ENCODE measurements at places on chromosomes 7 and 10. TPM values are rescaled to one million over a fixed set of nuclear protein-coding genes. Genes with fewer than 3 reads are reported as not detected.

GRCh38 chr10:31072451-31072850 lies 40.8 kb upstream of the ZNF438 start:
- H3K27me3 ChIP-seq: no peaks in the 10 kb centered on the region
- no peak overlapping the region for H3K27ac ChIP-seq
- H3K4me3 ChIP-seq: no peak overlapping the region
- no peak for DNase-seq
- no peaks in the 10 kb centered on the region for H3K4me1 ChIP-seq

GRCh38 chr7:45295222-45295621 lies 137.6 kb downstream of the RAMP3 start:
- H3K4me1 ChIP-seq: no peaks in the 10 kb centered on the region
- H3K36me3 ChIP-seq: no peaks in the 10 kb centered on the region
- no peak for DNase-seq
- H3K27me3 ChIP-seq: no peaks in the 10 kb centered on the region
- H3K4me3 ChIP-seq: no peak overlapping the region

- no peak overlapping the region for H3K4me3 ChIP-seq
- no peak overlapping the region for H3K27ac ChIP-seq
Observed at GRCh38 chr10:71504570-71504969, 107.8 kb downstream of the CDH23 start.

DNA sequence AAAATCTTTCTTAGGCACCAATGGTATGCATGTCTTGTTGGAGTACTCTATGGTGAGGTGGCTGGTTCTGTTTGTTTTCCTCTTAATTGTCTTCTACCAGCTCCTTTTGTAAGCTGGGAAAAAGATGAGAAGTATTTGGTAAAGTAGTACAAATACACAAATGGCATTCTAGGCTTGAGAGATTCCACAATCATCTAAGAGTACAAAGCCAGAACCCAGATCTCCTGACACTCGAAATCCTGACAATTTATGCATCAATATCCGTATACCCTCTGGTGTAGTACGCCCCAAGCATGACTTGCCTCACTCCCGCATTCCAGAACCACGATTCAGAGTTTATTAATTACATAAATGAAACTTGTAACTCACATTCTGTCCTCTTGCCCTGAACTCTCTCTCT lies 43.5 kb downstream of the CDCA7L start:
- H3K4me3 ChIP-seq: no peak overlapping the region
- H3K4me1 ChIP-seq: peaks cover 16% of the 10 kb centered on the region
- no peak for DNase-seq
- peaks cover 70% of the 10 kb centered on the region for H3K36me3 ChIP-seq

GRCh38 chr7:82109288-82109687 lies 334.3 kb downstream of the CACNA2D1 start:
- H3K27me3 ChIP-seq: no peaks in the 10 kb centered on the region
- no peak overlapping the region for H3K27ac ChIP-seq

GRCh38 chr10:3865565-3865964 lies 80.6 kb upstream of the KLF6 start:
- no peaks in the 10 kb centered on the region for H3K27me3 ChIP-seq
- H3K27ac ChIP-seq: no peak overlapping the region
- DNase-seq: no peak
- H3K4me3 ChIP-seq: no peak overlapping the region

GRCh38 chr7:105330526-105330925 lies 58.2 kb downstream of the SRPK2 start:
- no peaks in the 10 kb centered on the region for H3K27me3 ChIP-seq
- no peak for DNase-seq
- H3K4me3 ChIP-seq: no peak overlapping the region

- no peak overlapping the region for H3K4me3 ChIP-seq
- H3K27ac ChIP-seq: no peak overlapping the region
- H3K36me3 ChIP-seq: no peaks in the 10 kb centered on the region
- H3K27me3 ChIP-seq: no peaks in the 10 kb centered on the region
Observed at GRCh38 chr7:4274286-4274685, 407.8 kb upstream of the FOXK1 start.

- H3K27me3 ChIP-seq: no peaks in the 10 kb centered on the region
- peak overlapping the region; percentile 85 for H3K27ac ChIP-seq
- peaks cover 25% of the 10 kb centered on the region for H3K36me3 ChIP-seq
- peaks cover 38% of the 10 kb centered on the region for H3K4me1 ChIP-seq
Observed at GRCh38 chr7:37342688-37343471, 105.8 kb downstream of the ELMO1 start.

DNA sequence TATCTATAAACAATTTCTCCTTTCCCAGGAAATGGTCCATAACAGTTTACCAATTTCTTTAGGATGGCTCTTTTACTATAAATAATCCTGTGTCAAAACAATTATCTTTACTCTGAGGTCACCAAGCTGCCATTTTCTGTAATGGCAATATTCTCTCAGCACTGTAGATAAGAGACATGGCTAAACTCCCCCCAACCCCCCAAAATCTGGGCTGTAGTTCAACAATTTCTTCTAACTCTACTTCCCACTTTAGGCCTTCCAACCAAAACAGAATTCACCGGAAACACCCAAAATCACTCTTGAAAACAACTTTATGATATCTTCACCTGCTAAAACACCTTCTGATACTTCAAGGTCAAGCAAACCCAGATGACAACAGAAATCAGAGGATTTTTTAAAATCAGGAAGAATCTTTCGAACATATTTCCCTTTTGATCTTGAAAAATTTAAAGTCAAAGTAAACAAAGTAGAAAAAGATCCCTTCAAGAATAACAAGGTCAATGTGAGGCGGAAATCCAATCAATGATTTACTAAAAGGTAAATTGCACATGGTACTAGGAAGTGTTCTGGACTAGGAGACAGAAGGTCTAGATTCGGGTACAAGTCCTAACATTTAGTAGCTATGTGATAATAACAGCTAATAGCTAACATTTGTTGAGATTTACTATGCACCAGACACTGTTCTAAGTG lies 176.8 kb downstream of the CPEB3 start:
- no peak overlapping the region for H3K27ac ChIP-seq
- no peaks in the 10 kb centered on the region for H3K4me1 ChIP-seq
- no peaks in the 10 kb centered on the region for H3K27me3 ChIP-seq
- no peak for DNase-seq

DNA sequence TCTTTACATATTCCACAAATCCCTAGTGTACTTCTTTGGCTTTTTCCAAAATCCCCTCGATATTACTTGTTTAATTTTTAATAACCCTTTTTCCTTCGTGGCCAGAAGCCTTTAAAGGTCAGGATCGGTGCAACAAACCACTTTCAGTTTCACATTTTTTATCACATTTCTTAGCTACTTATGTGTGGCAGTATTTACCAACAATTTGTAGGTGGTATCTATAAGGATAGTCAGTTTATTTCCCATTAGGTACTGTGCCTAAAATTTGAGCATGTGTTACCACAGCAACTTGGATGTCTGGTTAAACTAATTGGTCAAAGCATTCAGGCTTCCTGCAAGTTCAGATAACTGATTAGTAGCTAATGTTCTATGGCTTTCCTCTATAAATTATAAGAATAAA lies 104.9 kb downstream of the CDK14 start:
- no peaks in the 10 kb centered on the region for H3K36me3 ChIP-seq
- H3K27ac ChIP-seq: no peak overlapping the region
- peak overlapping the region; percentile 12 for H3K4me3 ChIP-seq
- no peaks in the 10 kb centered on the region for H3K4me1 ChIP-seq
- no peak for DNase-seq

DNA sequence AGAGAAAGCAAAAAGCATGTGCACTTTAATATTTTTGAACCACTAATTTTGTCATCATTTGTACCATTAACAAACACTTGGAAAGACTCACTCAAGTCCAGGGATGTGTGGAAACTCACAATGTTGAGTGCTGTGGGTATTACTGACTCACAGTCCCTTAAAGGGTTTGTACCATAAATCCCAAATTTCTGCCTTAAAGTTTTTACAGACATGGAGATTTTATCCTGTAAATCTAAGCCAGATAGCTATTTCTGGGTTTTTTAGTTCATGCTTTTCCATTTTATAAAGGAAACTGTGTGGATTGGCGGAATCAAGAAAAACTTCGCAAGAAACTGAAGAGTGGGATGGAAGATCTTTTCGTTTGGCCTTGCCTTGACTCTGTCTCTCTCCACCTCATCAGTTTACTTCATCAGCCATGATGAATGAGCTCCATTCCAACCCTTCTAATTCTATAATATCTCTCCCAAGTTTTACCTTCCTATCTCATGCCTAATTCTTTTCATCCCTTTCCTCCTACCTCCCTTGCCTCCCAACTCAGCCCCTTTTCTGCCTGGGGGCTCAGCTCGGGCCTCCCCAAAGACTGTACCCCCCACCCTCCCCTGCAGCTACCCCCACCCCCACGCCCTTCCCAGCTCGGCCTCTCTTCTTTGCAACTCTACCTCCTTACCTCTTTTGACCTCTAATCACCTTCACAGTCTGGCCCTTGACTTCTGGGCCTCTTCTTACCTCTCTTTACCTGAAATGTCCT lies 218.5 kb upstream of the MKLN1 start:
- DNase-seq: peak; percentile 23
- peak overlapping the region; percentile 58 for H3K27ac ChIP-seq
- peaks cover 45% of the 10 kb centered on the region for H3K4me1 ChIP-seq

GRCh38 chr10:78805176-78805575 lies 263.6 kb upstream of the ZMIZ1 start:
- H3K27ac ChIP-seq: no peak overlapping the region
- H3K36me3 ChIP-seq: no peaks in the 10 kb centered on the region
- H3K4me1 ChIP-seq: no peaks in the 10 kb centered on the region
- DNase-seq: no peak
- no peak overlapping the region for H3K4me3 ChIP-seq

DNA sequence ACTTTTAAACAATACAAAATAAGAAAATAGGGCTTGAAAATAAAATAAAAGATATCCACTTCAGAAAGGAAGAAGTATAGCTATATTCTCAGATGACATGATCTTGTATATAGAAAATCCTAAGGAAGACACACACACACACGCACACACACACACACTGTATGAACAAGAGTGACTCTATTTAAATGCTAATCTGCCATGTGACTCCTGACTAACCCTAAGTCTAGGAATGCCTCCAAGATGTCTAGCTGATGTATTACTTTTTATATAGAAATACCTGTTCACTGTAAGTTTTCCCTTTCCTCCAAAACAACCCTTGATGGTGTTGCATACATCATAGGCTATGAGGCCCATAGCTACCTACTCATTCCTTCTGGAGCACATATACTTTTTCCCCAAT lies 173.1 kb upstream of the LRRTM3 start:
- no peaks in the 10 kb centered on the region for H3K36me3 ChIP-seq
- H3K27ac ChIP-seq: no peak overlapping the region
- H3K4me1 ChIP-seq: no peaks in the 10 kb centered on the region
- no peak for DNase-seq
- no peak overlapping the region for H3K4me3 ChIP-seq
- no peaks in the 10 kb centered on the region for H3K27me3 ChIP-seq

DNA sequence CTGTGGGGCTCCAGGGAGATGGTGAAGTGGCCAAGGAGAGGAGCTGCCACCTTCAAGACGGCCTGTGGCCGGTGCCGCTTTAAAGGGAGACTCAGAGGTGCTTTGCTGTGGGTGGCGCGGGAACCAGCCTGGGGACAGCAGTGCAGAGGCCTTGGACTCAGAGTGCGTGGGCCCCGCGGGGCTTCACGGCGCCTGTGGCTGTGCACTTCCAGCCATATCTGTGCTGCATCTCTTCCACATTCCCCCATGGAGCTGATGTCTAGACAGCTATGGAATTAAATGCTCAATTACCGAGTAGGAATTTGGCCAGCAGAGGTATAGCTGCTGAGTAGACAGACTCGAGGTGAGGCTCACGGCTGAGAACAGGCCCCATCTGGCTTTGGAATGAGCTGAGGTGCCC lies 41.7 kb downstream of the HTRA1 start:
- H3K27me3 ChIP-seq: no peaks in the 10 kb centered on the region
- H3K27ac ChIP-seq: no peak overlapping the region
- H3K4me3 ChIP-seq: no peak overlapping the region

Gene NKX1-2
- not detected for polyA plus RNA-seq

Gene AQP1
- not detected for polyA plus RNA-seq

Gene LRRC17
- polyA plus RNA-seq: 0.06 TPM

Gene IL15RA
- polyA plus RNA-seq: 45.1 TPM

Gene SKIDA1
- not detected for polyA plus RNA-seq

Gene OR6B1
- polyA plus RNA-seq: not detected
